Midbrain (tissue), 1 donor: ENCODE measurements at places on chromosomes 12 and 14.

DNA sequence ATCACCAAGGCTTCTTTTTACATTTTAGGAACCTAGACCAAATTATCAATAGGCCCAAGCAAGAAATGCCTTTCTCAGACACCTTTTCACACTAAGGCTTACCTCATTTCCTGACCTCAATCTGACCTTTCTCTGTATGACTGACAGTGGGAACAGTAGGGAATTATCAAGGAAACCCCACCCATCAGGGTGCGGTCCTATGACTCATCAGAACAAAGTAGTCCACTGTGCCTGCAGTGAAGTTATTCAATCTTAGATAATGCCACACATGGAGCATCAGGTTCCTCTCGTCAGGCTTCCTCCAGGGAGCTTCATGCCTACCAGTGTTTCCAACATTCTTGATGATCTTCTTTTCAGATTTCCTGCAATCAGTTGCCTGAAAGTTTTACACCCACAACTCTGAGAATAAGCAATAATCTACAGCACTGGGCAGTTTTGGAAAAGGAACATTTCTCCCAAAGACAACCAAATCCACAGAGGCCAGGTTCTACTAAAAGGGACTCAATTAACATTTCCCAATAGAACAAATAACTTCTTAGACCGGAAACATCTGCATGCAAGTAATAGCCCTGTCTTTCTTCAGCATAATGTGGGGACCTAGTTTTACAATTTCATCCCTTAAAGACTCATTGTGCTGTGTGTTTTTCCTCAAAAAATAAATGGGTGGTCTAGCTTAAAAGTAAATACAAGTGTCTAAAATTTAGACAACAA is 35.9 kb upstream of the TMTC2 start:
- DNase-seq, result no peak

DNA sequence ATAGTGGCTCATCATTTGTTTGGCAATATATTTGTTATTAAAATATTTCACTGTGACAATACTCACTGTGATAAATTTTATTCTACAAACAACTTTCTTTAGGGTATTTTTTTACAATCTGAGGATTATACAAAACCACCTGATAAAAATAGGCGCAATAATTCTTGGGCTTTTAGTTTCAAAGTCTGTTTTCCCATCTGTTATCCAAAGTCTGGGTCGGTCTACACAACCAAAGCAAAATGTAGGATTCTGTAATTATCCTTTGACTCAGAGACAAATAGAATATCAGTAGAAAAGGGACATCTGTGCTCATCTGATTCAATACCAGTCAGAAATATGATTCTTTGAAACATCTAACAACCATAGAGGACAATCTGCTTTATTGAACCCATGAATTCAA is 271.8 kb upstream of the AMIGO2 start:
- no peak for DNase-seq

GRCh38 chr14:98028162-98028561 is 1231.0 kb downstream of the VRK1 start:
- no peak for DNase-seq

DNA sequence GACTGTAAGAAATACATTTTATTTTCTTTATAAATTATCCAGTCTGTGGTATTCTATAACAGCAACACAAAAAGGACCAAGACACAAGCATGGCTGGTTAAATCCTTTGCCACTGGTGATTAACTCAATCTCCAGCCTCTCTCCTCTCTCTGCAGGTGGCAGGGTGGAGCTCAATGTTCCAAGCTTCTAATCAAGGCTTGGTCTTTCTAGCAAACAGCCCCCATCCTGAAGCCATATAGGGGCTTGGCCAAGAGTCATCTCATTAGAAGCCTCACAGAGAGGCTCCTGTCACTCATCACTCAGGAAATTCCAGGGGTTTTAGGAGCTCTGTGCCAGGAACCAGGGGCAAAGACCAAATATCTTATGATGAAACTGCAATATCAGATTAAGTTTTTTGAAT is 12.0 kb downstream of the C12orf75 start:
- DNase-seq, result no peak

DNA sequence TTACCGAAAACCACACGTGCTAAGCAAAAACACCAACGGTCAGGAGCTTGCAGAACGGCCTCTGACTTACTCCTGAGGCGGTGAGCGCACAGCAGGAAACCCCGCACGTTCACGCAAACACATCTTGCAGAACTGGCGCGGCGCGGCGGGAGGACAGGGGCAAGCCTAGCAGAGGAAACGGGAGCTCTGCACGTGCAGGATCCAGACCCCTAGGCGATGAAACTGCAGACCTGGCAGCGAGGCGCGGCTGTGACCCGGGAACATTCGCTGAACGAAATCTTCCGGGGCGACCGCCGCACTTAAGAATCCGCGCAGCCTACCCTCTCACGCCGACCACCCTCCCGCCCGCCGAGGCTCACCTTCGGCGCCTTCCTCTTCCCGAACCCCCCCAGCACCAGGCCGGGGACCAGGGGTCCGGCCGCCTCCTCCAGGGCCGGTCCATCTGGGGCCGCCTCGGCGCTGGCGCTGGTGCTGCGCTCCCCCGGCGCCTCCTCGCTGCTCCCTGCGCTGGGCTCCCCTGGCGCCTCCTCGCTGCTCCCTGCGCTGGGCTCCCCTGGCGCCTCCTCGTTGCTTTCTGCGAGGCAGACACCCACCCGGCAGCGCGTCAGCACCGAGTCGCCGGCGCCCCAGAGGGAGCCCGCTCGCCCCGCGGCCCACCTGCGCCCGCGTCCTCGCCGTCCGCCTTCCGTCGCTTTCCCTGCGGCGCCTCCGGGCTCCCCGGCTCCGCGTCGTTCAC is 615 bp downstream of the DDX51 start:
- no peak for DNase-seq
